Natural killer cell treated with Interleukin-12 subunit alpha and Interleukin-12 subunit beta and Interleukin-15 and Interleukin-18, amount 100 ng/mL, for 72 hours (primary cell): ENCODE measurements at places on chromosomes 2 and 18. TPM values are rescaled to one million over a fixed set of nuclear protein-coding genes. Genes with fewer than 3 reads are reported as not detected.

DNA sequence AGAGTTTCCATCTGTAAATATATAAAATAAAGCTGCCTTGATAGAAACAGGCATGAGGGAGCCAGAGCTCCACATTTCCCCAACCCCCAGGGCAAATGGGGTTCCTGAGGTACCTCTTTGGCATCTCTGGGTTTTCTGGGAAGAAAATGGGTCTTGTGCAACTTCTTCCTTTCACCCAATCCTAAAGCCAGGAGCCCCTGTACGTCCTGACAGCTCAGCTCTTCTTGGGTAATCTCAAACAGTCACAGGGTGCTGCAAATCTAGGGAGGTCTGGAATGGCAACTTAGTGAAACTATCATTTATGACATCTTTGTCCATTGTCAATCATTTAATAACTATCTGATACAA is 36.6 kb upstream of the STAT1 start:
- no peak overlapping the region for H3K4me3 ChIP-seq
- peaks cover 15% of the 10 kb centered on the region for H3K4me1 ChIP-seq
- no peaks in the 10 kb centered on the region for H3K27me3 ChIP-seq
- H3K27ac ChIP-seq, result no peak overlapping the region

- H3K4me1 ChIP-seq, result no peaks in the 10 kb centered on the region
- DNase-seq, result no peak
- peaks cover 4% of the 10 kb centered on the region for H3K36me3 ChIP-seq
- H3K27me3 ChIP-seq, result peaks cover 3% of the 10 kb centered on the region
- H3K4me3 ChIP-seq, result no peak overlapping the region
Measured at GRCh38 chr2:104599787-104600510, 254.0 kb upstream of the POU3F3 start.

GRCh38 chr2:168926621-168927386 is 25.7 kb downstream of the G6PC2 start:
- H3K4me3 ChIP-seq, result no peak overlapping the region
- DNase-seq, result no peak
- H3K27me3 ChIP-seq, result peaks cover 16% of the 10 kb centered on the region
- H3K27ac ChIP-seq, result no peak overlapping the region
- H3K36me3 ChIP-seq, result no peaks in the 10 kb centered on the region
- no peaks in the 10 kb centered on the region for H3K4me1 ChIP-seq

FBLN7 gene
- 0.38 TPM for total RNA-seq

GRCh38 chr18:78926243-78926615 is 53.4 kb upstream of the SALL3 start:
- H3K27ac ChIP-seq, result no peak overlapping the region
- H3K36me3 ChIP-seq, result no peaks in the 10 kb centered on the region
- no peak for DNase-seq
- H3K27me3 ChIP-seq, result no peaks in the 10 kb centered on the region
- H3K4me3 ChIP-seq, result no peak overlapping the region
- no peaks in the 10 kb centered on the region for H3K4me1 ChIP-seq

TRAK2 gene
- 29.9 TPM for total RNA-seq

GRCh38 chr2:127563458-127564428 is 28.3 kb downstream of the MYO7B start:
- no peak overlapping the region for H3K27ac ChIP-seq
- peaks cover 16% of the 10 kb centered on the region for H3K4me1 ChIP-seq
- H3K27me3 ChIP-seq, result peaks cover 24% of the 10 kb centered on the region
- peaks cover 5% of the 10 kb centered on the region for H3K36me3 ChIP-seq

FHOD3 gene
- total RNA-seq, result not detected

GRCh38 chr2:135740206-135740605 is 1.4 kb upstream of the UBXN4 start:
- H3K4me1 ChIP-seq, result peaks cover 21% of the 10 kb centered on the region
- no peak for DNase-seq
- peaks cover 12% of the 10 kb centered on the region for H3K36me3 ChIP-seq
- no peaks in the 10 kb centered on the region for H3K27me3 ChIP-seq

GRCh38 chr2:207328944-207329386 is 163.2 kb upstream of the KLF7 start:
- H3K27me3 ChIP-seq, result no peaks in the 10 kb centered on the region
- H3K36me3 ChIP-seq, result peaks cover 4% of the 10 kb centered on the region
- H3K4me3 ChIP-seq, result peak overlapping the region; percentile 64
- peak overlapping the region; percentile 76 for H3K27ac ChIP-seq
- peaks cover 35% of the 10 kb centered on the region for H3K4me1 ChIP-seq
- no peak for DNase-seq

IER3IP1 gene
- 10.0 TPM for total RNA-seq

SYT4 gene
- total RNA-seq, result not detected

- no peaks in the 10 kb centered on the region for H3K4me1 ChIP-seq
- H3K4me3 ChIP-seq, result no peak overlapping the region
- no peaks in the 10 kb centered on the region for H3K36me3 ChIP-seq
- H3K27me3 ChIP-seq, result no peaks in the 10 kb centered on the region
Measured at GRCh38 chr18:30889519-30890301, 152.8 kb downstream of the DSC3 start.

DNA sequence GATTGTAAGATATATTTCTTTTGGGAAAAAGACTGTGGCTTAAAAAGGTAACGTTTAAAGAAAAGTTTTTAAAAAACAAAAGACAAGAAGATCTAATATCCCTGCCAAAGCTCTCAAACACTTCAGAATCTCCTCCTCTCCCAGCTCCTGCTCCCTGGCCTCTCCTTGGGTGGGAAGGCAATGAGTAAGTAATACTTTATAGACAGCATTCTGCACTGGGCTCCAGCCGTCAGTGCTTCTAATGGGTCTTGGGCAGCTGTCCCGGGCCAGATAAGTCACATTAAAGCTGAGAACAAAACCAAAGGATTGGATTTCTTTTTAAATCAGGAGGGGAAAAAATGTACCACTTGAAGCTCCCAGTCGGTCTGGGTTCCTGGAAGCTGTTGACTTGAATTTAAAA is 133.7 kb downstream of the ALPK2 start:
- no peak overlapping the region for H3K27ac ChIP-seq
- peaks cover 47% of the 10 kb centered on the region for H3K27me3 ChIP-seq
- DNase-seq, result no peak
- H3K4me3 ChIP-seq, result no peak overlapping the region
- no peaks in the 10 kb centered on the region for H3K4me1 ChIP-seq

CXCR1 gene
- total RNA-seq, result 0.28 TPM

GRCh38 chr18:45687621-45688020 is 36.4 kb upstream of the SLC14A1 start:
- H3K27ac ChIP-seq, result peak overlapping the region; percentile 83
- H3K36me3 ChIP-seq, result peaks cover 8% of the 10 kb centered on the region
- peaks cover 55% of the 10 kb centered on the region for H3K4me1 ChIP-seq
- peak overlapping the region; percentile 88 for H3K4me3 ChIP-seq
- DNase-seq, result no peak
- no peaks in the 10 kb centered on the region for H3K27me3 ChIP-seq

RAB6C gene
- total RNA-seq, result not detected

DNA sequence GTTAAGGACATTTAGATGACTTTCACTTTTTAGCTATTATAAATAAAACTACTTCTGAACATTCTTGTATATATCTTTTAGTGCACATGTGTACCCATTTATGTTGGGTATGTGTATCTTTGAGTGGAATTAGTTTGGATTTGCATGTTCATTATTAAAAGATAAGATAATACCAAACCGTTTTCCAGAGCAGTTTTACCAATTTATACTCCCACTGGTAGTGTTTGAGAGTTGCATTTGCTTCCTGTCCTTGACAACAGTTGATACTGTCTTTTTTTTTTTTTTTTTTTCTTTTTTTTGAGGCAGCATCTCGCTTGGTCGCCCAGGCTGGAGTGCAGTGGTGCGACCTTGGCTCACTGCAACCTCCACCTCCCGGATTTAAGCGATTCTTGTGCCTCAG is 23.3 kb downstream of the SLC30A6 start:
- peaks cover 7% of the 10 kb centered on the region for H3K36me3 ChIP-seq
- H3K27me3 ChIP-seq, result no peaks in the 10 kb centered on the region
- DNase-seq, result no peak

- no peak overlapping the region for H3K4me3 ChIP-seq
- H3K27me3 ChIP-seq, result peaks cover 8% of the 10 kb centered on the region
- H3K27ac ChIP-seq, result no peak overlapping the region
- no peak for DNase-seq
- no peaks in the 10 kb centered on the region for H3K36me3 ChIP-seq
- H3K4me1 ChIP-seq, result no peaks in the 10 kb centered on the region
Measured at GRCh38 chr2:181847198-181847556, 44.4 kb upstream of the ITPRID2 start.

- H3K27ac ChIP-seq, result no peak overlapping the region
- no peak for DNase-seq
- H3K36me3 ChIP-seq, result peaks cover 6% of the 10 kb centered on the region
- H3K27me3 ChIP-seq, result no peaks in the 10 kb centered on the region
- H3K4me3 ChIP-seq, result no peak overlapping the region
Measured at GRCh38 chr18:44850001-44850400, 169.3 kb downstream of the SETBP1 start.

USP34 gene
- total RNA-seq, result 125 TPM

CNNM3 gene
- 15.7 TPM for total RNA-seq

ZNF396 gene
- 1.3 TPM for total RNA-seq

PXDN gene
- total RNA-seq, result 3.6 TPM

IL36A gene
- total RNA-seq, result not detected

DNA sequence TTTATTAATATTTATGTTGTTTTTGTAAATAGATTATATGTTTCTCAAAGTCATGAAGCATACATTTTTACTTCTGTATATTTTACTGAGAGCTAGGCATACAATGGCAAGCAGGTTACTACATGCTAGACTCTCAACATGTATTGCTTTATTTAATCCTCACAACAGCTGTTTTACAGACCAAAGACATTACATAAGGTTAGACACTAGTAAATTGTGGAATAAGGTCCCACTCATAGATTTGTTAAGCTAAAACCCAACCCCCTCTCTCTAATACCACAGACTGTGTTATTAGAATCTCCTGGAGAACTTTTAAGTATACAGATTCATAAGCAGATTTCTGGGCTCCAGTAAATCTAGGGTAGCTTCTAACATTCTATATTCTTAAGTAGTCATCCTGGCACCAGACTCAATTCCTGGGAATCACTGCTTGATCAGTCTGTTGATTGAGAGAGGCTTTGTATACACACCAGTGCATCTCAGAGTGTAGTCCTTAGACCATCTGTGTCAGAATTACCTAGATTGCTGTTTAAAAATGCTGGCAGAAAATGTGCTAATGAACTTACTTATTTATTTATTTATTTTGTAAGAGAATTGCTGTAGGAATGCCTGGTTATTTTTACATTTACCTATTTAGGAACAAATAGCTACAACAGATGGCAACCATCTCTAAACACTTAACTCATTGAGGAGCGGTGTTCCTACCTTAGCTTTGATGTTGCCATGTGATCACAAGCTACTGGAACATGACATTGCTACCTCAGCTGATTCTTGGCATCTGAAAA is 153.5 kb upstream of the CAVIN2 start:
- H3K27me3 ChIP-seq, result peaks cover 2% of the 10 kb centered on the region
- no peak overlapping the region for H3K27ac ChIP-seq
- no peaks in the 10 kb centered on the region for H3K36me3 ChIP-seq
- DNase-seq, result no peak
- H3K4me3 ChIP-seq, result no peak overlapping the region

DNA sequence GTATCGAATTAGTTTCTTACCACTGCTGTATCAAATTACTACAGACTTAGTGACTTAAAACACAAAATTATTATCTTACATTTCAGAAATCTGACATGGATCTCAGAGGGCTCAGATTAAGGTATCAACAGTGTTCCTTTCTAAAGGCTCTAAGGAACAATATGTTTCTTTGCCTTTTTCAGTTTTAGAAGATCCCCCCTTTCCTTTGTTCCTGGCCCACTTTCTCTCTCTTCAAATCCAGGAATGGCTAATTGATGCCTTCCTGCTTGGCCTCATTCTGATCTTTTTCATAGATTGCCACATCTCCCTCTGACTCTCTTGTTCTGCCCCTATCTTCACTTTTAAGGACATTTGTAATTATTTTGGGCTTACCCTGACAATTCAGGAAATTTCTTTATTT is 65.7 kb downstream of the LRP1B start:
- H3K4me1 ChIP-seq, result no peaks in the 10 kb centered on the region
- H3K27me3 ChIP-seq, result no peaks in the 10 kb centered on the region
- no peaks in the 10 kb centered on the region for H3K36me3 ChIP-seq
- H3K27ac ChIP-seq, result no peak overlapping the region

CCDC121 gene
- not detected for total RNA-seq

CD226 gene
- 181 TPM for total RNA-seq

DNA sequence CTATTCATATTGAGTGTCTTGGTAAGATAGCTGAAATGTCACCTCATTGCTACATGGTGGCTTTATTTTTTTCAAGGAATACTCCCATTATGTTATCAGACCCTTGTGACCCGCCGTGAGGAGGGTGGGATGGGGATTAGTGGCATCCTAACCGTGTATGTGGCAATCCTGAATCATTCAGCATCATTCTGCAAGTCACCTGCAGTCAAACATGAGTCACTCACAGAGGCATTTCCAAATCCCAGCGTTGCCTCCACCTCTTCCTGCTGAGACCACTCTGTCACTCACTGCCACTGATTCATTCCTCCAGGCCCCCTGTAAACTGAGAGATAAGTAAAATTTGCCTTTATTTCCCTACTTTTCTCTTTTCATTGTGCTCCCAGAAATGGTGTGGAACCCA is 307.4 kb upstream of the KLHL29 start:
- DNase-seq, result no peak
- no peak overlapping the region for H3K27ac ChIP-seq
- H3K27me3 ChIP-seq, result peaks cover 4% of the 10 kb centered on the region
- no peaks in the 10 kb centered on the region for H3K36me3 ChIP-seq
- H3K4me1 ChIP-seq, result no peaks in the 10 kb centered on the region

GRCh38 chr2:154698721-154699574 is 453 bp downstream of the KCNJ3 start:
- H3K27ac ChIP-seq, result no peak overlapping the region
- peaks cover 13% of the 10 kb centered on the region for H3K27me3 ChIP-seq
- no peaks in the 10 kb centered on the region for H3K4me1 ChIP-seq

GRCh38 chr2:55891671-55892094 is 31.9 kb downstream of the EFEMP1 start:
- no peaks in the 10 kb centered on the region for H3K36me3 ChIP-seq
- no peaks in the 10 kb centered on the region for H3K27me3 ChIP-seq
- no peak overlapping the region for H3K27ac ChIP-seq
